Stimulated activated CD8-positive, alpha-beta memory T cell treated with anti-CD3 and anti-CD28 coated beads, Interleukin-2, amount 100 ng/mL, for 1 hour (primary cell): ENCODE measurements at places on chromosomes 4 and X.

GRCh38 chr4:80011636-80012236 lies 61.3 kb downstream of the ANTXR2 start:
- DNase-seq: no peak

DNA sequence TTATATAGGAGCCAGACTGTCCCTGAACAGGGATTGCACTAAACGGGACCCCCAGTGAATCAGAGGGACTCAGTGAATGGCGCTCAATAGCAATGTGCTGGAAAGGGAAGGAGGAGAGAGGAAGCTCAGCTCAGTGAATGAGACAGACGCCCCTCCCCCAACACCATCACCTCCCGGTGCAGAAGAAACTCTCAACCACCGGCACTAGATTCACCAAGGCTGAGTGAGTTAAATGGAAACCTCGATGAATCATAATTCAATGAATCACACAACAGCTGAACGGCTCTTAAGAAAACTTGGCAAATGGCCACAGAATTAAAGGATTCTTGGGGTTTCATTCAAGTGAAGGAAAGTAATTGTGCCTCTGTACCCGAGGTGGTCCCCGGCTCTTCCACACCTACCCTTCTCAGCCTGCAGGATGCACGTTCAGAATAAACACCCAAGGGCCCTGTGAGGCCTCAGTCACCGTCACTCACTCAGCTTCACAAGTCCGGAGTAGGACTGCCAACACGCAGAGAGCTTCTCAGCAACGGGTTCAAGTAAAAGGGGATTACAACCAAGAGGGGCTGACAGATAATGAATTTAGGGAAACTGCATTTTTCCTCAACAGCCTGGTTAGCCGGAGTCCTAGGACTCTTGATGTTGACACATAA lies 29.3 kb downstream of the CRMP1 start:
- DNase-seq: no peak

- no peak for DNase-seq
Measured at GRCh38 chrX:55109306-55109705, 20.5 kb downstream of the PAGE2 start.

DNA sequence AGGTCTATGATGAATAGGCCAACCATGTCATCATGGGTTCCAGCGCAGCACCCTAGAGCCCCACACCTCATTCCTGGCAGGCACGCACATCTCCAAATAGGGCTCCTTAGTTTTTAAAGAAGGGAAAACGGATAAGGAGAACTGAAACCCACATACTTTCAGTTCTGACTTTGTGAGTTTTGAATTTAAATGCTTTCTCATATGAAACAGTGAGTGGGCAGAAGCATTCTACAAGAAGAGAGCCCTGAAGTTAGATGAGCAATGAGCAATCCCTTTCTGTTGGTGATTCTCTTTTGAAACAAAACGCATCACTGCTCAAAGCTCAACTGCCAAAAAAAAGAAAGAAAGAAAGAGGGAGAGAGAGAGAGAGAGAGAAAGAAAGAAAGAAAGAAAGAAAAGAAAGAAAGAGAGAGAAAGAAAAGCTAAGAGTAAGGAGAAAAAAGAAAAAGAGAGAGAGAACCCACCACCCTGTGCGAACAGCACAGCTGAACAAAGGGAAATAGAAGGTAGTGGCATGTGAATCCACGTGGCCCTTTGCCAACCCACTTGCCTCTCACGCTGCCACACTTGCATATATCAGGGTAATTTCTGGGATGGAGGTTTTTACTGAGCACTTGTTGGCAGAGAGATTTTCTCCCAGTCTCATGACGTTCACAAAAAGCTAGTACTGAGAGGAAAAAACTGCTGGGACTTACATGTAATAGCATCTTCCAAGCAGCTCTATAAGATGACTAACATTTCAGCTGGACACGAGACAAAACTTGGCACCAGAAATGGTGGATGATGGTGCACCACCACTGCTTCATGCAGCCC lies 31.0 kb downstream of the TMSB4X start:
- no peak for DNase-seq

DNA sequence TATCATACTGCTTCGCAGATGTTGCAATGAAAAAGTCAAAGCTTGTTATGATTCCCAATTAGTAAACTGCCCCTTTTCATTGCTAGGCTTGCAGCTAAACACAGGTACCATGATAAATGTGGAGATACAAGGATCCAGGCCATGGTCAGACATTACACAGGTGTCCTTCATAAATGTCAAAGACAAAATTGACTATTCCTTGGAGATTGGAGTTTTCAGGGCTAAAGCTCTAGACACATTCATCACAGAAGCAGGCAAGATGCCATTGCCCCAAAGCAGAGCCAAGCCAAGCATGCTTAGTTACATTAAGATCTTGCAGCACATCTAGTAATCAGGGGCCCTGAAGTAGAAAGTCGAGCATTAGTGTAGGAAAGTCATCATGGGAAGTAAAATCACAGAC lies 111.3 kb upstream of the INTU start:
- DNase-seq: no peak

- no peak for DNase-seq
Measured at GRCh38 chr4:54940996-54941865, 184.2 kb downstream of the KDR start.

GRCh38 chr4:181085557-181085956 lies 1157.6 kb upstream of the TENM3 start:
- no peak for DNase-seq

- no peak for DNase-seq
Measured at GRCh38 chr4:86831262-86832130, 17.7 kb downstream of the SLC10A6 start.

- no peak for DNase-seq
Measured at GRCh38 chr4:140004549-140004895, 149.5 kb downstream of the MAML3 start.
